ENCODE measurements at places on chromosomes 7 and 10.

- DNase-seq, result no peak
Observed at GRCh38 chr7:27842094-27842692, 102.2 kb downstream of the TAX1BP1 start.

DNA sequence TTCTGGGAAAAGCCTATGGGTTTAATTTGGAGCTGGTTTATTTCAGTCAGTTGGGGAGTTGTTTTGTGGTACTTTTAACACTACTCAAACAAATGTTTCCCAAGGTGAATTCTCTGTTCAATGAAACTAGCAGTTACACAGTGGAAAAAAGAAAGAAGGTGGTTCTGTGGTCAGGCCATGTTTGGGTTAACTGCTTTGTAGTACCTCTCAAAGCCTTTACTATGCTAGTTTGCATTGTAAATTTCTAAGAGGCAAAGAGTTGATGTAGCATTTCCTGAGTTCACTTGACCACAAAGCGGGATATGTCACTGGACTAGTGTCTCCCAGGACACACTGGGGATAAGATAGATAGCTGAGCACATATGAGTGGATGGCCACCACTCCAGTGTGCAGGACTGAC lies 145.4 kb downstream of the KIF20B start:
- no peak for DNase-seq

DNA sequence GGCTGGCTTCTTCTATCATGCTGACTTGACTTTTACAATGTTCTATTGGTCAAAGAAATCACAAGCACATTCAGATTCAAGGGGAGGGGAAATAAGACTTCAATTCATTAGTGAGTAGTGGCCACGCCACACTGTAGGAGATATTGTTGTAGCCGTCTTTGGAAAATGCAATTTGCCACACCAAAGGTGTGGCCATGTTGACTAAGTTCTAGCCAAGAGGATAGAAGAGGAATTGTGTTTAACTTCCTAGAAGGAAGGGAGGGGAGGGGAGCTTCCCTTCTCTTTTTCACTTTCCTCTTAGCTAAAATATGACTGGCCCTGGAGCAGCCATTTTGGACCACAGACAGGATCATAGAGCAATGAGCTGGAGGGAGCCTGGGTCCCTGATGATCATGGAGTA lies 3.4 kb upstream of the PRKAR2B start:
- no peak for DNase-seq

DNA sequence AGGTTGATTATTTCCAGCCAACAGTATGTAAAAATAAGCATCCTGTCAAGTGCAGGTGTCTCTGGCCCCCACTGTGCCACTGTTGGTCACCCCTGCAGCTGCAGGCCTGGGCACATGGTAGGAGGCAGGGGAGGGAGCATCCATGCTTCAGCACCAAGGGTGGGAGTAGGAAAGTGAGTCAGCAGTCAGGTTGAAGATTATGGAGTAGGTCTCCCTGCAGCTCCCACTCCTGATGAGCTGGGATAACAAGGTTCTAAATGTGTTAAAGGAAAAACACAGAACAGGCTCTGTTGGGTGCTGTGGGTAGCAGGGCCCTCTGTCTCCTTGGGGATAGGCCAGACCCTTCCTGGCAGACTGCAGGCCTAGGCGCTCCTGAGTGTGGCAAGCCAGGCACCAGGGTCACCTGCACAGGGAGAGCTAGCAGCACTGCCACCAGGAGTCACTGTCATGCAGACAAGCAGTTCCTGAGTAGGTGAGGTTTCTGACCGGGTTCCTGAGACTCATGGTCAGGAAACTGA lies 59.3 kb downstream of the NUDCD3 start:
- DNase-seq, result peak; percentile 47

DNA sequence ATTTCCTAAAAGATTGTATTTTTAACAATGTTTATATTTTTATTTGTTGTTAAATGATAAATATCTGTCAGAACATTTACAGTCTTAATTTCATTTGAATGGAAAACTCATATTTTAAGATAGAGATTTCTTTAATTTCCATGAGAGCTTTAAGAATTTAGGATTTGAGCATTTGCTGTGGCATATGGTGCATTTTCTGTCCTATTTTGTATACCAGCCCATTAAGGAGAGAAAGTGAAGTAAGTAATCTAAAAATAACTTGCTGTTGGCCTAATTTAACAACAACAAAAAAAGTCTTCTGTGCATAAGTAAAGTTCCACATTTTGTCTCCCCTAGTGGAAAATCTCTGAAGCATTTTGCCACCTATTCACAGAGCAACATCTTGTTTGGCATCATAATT lies 190.9 kb upstream of the PPP1R3A start:
- no peak for DNase-seq

- peak; percentile 87 for DNase-seq
Observed at GRCh38 chr7:131109759-131110296, 217.8 kb upstream of the MKLN1 start.

DNA sequence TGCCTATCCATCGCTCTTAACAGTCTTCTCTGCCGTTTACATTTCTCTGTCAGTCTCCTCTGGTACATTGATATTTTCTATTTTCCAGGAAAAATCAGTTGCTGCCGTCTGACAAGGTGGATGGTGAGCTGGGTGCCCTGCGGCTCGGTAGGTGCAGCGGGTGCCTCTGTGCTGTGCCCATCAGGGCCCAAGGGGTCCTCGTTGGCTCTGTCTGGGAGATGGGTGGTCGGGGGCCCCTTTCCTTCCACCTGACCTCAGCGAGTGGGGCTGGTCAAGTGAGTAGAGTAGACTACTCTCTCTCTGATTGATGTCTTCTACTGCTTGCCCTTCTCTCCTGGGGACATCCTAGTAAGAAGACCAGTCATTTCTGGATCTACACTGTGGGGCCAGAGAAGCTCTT lies 57.4 kb downstream of the MINDY4 start:
- DNase-seq, result no peak

GRCh38 chr7:33591490-33591889 lies 313.8 kb upstream of the BMPER start:
- DNase-seq, result no peak

- no peak for DNase-seq
Observed at GRCh38 chr7:68865351-68866199, 732.7 kb upstream of the AUTS2 start.

- no peak for DNase-seq
Observed at GRCh38 chr7:107691716-107692115, 31.1 kb downstream of the SLC26A4 start.

GRCh38 chr7:151327659-151328058 lies 14.0 kb upstream of the NUB1 start:
- DNase-seq, result no peak

- DNase-seq, result no peak
Observed at GRCh38 chr10:16586358-16587138, 64.9 kb upstream of the C1QL3 start.

DNA sequence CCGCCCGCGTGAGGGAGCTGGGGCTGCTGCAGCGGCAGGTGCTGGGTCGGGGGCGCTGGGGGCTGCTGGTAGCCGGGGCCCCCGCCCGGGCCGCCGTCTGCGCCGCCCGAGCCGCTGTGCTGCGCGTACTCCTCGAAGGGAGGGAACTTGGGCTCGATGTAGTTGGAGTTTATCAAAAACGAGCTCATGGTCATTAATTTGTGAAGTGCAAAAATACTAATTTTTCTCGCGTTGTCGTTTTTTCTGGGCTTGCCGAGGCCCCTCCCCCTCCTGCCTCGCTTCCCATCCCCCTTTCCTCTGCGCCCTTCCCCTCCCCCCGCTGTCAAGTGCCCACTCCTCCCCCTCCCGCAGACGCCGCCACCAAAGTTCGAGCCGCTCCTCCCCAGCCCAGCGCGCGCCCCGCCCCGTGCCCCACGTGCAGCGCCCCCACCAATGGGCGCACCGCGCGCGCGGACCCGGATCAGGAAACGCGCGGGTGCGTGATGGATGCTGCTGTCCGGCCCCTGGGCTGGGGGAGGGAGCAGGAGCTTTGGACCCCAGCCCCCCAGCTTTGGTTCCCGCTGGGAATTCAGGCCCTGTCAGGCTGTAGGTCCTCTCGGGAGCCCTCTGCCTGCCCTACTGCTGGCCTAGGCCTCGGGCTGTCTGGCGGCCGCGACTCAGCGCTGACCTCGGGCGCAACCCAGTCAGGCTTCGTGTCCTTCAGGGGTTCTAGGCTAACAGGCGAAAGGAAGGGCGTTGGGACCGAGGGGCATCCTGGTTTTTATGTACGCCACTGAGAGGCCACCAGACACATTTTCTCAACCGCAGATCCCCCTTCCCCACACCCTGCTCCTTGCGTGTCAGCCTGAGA lies at the start of gene HOXA4:
TSS of gene HOXA4 (minus strand) at position 218 of the 850 bp plus-strand sequence. CDS start at position 194, 24 bp downstream.
- DNase-seq, result peak; percentile 83

- DNase-seq, result peak; percentile 74
Observed at GRCh38 chr10:31318382-31318853, 598 bp upstream of the ZEB1 start.

- no peak for DNase-seq
Observed at GRCh38 chr10:13475124-13475523, 53.7 kb downstream of the BEND7 start.

GRCh38 chr10:14271621-14272020 lies 59.1 kb downstream of the FRMD4A start:
- DNase-seq, result no peak

- no peak for DNase-seq
Observed at GRCh38 chr10:76133597-76134255, 702.3 kb downstream of the LRMDA start.

DNA sequence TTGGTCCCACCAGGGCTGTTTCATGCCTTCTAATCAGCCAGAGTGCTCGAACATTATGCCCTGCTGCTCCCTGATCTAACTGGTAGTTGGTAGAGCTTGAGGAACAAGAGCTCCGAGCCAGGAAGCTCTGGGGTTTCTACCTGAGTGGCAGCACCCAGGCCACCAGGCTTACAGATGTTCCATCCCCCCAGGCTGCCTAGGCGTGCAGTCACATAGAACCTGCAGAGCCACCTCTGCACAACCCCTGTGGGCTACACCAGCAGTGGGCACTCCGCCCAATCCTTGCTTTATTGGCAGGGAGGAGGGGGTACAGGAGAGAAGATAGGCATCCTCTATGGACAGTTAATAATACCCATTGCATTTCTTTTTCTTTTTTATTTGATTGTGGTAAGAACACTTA lies 21.8 kb downstream of the MAP3K8 start:
- DNase-seq, result peak; percentile 15

- DNase-seq, result peak; percentile 55
Observed at GRCh38 chr10:47165711-47166404, 134.1 kb upstream of the GDF10 start.

DNA sequence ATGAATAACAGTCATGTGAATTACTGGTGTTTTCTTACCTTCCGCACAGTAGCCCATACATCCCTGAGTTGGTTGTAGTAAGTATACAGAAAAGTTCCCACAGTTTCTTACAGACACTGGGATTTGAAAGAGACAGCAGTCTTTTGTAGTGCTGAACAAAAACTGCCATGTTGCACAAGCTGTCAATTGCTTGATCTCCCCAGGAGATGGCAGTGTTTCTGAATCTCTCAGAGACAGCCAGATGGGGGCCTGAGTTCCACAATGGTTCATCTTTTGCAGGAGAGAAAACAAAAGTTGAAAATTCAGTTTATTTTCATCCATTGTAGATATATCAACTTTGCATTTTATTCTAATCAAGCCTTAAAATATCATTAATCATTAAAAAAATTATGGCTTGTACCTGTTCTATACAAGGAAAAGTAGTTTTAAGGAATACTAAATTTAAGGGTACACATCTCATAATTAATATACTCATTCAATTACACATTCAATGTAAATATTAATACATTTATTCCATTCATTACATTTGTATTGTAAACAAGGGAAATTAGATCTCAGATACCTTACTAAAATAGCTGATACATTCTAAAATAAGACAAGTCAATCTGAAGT lies 14.5 kb downstream of the VWDE start:
- peak; percentile 57 for DNase-seq

DNA sequence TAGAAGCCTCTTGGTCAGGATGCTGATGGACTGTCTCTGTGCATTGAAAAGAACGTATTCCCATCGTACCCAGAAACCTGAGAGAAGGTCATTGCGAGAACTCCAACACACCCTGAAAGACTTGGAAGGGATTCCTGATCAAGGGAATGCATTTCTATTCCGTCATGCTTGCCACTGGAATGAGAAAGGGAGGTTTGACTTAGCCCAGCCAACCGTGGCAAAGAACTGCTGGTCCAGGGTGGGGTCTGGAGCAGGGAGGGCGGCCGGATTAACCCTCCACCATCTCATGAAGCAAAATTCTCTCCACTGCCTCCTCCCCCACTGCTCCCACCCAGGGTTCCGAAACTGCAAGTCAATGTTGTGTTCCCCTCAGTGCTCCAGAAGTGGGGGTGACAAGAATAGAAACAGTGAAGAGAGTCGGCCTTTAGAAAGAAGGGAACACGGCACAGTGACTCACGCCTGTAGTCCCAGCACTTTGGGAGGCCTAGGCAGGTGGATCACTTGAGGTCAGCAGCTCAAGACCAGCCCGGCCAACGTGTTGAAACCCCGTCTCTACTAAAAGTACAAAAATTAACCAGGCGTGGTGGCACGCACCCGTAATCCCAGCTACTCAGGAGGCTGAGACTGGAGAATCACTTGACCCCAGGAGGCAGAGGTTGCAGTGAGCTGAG lies 137.5 kb upstream of the MGMT start:
- no peak for DNase-seq

- DNase-seq, result no peak
Observed at GRCh38 chr7:50652400-50653125, 87.4 kb upstream of the DDC start.

- DNase-seq, result no peak
Observed at GRCh38 chr10:58109731-58110130, 158.0 kb downstream of the IPMK start.

Data from activated CD4-positive, alpha-beta T cell treated with anti-CD3 and anti-CD28 coated beads for 36 hours (primary cell).